ENCODE measurements at places on chromosomes 16 and 17.

DNA sequence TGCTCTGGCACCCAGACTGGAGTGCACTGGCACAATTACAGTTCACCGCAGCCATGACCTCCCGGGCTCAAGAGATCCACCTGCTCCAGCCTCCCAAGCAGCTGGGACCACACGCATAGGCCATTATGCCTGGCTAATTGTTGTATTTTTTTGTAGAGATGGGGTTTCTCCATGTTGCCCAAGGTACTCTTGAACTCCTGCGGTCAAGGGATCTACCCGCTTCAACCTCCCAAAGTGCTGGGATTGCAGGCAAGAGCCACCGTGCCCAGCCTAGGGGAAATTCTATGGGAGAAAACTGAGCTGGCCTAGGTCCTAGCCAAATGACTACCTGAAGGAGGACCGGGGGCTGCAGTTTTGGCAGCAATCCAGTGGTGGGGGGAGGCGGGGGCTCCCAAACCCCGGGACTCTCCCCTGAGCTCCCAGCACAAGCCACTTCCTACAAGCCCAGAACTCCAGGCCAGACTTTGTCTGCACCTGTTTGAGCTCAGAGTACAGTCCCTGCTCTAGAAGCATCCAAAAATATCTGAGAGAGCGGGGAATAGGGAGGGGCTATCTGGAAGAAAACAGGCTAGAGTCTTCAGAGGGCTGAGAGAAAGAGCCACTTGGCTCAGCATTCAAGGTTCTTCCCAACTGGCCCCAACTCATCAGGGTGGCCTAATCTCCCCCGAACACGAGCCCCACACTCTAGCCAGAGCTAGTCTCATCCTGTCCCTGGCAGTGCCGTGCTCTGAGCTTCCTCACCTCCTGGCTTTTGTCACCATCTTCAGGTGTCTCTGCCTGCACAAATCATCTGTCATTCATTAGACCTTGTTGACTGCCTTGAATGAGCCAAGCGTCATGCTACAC, 9.1 kb downstream of the SRL start:
- DNase-seq, result no peak

GRCh38 chr17:42835732-42836131, 2.5 kb downstream of the PSME3 start:
- no peak for DNase-seq

DNA sequence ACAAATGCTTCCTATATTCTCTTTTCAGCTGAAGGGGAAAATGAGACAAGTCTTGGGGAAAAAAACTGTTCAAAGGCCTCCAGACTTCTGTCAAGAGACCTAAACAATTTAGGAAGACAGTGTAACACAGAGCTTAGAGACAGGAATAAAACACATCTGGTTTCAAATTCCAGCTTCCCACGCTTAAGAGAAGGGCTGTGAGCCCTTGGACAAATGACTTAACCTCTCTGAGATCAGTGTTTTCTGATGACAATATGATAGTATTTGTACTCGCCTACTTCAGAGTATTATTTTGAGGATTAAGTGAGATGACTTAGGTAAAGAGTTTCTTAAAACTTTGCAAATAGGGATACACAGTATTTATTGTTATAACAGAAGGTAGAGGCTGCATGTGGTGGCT, 29.5 kb downstream of the SMURF2 start:
- DNase-seq, result no peak

DNA sequence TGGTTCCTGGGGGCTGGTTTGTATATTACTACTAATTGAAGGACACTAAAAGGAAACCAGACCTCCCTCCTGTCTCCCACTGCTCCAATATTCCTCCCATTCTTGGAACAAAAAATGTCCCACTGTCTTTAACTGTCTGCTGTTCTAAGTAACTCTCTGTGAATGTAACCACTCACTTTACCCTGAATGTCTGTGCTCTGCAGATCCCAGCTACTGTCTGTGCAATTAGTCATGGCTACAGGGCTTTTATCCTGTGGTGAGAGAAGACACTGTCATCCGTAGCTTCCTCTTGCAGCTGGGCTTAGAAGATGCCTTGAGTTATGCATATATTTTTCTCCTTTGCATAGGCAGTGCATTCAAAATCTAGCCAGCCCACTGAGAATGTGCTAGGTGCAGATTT, 853.8 kb downstream of the CDH8 start:
- no peak for DNase-seq

Data from pons (tissue), 1 donor.